GM12864 (cell line): ENCODE measurements at places on chromosomes 13 and 19.
A peak's percentile ranks its signal among the peaks of the same experiment; 100 is the strongest.

DNA sequence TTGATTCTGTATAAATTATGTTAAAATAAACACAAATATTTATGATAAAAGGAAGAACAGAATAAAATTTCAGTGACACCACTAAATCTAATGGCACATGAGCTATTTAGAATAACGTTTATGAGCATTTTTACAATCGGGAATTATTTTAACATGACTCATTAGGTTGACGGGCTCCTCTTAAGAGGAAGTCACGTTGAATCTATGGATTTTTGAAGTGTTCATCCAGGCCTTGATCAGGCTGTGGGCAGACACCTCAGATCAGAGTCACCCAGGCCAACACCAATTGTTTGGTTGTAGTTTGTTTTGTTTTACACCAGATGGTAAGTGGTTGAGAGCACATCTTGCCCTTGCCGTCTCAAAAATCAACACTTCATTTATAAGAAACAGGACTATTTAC, 257.8 kb downstream of the FOXO1 start:
- DNase-seq, result no peak

- no peak for DNase-seq
Measured at GRCh38 chr13:34159946-34160345, 342.0 kb downstream of the RFC3 start.

DNA sequence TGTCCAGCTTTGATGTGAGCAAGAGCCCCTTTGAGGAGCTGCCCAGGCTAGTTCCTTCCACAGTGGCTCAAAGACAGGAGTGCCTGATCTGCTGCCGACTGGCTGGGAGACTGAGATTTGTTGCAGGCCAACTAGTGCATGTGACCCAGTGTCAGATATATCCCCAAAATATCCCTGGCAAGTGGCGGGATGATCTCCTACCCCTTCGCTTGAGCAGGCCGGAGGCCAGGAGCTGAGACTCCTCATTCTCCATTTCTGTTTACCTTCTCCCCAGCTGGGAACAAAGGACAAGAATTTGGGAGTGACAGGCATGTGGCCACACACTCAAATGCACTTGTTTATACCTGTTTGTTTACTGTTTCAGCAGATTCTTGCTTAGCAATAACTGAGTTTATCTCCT, 37.1 kb upstream of the XPO4 start:
- no peak for DNase-seq

DNA sequence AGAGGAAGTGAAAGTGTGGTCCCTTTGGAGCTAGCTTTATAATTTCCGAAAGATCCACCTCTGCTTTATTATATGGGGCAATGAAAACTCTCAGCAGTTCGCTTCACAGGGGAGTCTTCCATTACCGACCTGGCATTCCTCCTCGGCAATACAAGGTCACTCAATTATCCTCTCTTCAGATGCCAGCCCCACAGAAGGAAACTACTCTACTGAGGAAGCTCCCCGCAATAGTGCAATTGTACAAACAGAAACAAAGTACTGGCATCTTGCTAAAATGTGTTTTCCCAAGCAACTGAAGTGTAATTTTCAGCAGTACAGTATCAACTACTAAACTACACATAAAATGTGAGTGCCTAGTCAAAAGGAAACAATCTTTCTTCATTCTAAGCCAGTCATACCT, 702.0 kb downstream of the PCDH9 start:
- DNase-seq, result no peak

GRCh38 chr13:42380420-42381164, 108.6 kb downstream of the AKAP11 start:
- peak; percentile 82 for DNase-seq

- no peak for DNase-seq
Measured at GRCh38 chr19:5091018-5091683, 122.2 kb downstream of the KDM4B start.

DNA sequence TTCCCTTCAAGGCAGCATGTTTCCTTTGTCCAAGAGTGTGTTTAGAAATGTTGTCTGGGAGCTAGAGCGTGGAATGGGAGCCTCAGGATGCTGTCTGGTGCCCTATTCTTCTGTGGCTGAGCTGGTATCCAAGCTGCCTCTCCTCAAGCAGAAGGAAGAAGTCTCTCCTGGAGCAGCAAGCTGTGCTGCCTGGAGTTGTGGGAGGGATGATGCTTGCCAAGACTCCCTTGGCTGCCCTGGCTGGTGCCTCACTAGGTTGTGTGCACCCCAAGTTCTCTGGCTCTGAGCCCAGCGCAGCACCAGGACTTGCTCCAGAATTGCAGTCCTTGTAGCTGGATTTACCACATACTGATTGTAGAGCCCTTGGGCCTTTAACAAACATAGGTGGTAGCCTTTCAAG, 4.7 kb upstream of the CYP4F3 start:
- DNase-seq, result no peak

DNA sequence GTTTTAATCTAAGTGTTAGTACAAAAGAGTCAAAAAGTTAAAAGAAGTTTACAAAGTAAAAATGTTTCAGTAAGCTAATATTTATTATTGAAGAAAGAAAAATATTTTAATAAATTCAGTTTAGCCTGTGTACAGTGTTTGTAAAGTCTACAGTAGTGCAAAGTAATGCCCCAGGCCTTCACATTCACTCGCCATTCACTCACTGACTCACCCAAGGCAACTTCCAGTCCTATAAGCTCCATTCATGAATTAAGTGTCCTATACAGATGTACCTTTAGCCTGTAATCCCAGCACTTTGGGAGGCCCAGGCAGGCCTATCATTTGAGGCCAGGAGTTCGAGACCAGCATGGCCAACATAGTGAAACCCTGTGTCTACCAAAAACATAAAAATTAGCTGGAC, 24.1 kb upstream of the AKAP11 start:
- DNase-seq, result no peak

- DNase-seq, result no peak
Measured at GRCh38 chr19:33639035-33639681, 17.4 kb downstream of the CHST8 start.

GRCh38 chr19:7101498-7102253, 32.2 kb downstream of the ZNF557 start:
- DNase-seq, result no peak

GRCh38 chr13:48733739-48734335, 80.1 kb downstream of the CYSLTR2 start:
- DNase-seq, result no peak

- DNase-seq, result no peak
Measured at GRCh38 chr19:45630463-45630862, 8.7 kb downstream of the EML2 start.

DNA sequence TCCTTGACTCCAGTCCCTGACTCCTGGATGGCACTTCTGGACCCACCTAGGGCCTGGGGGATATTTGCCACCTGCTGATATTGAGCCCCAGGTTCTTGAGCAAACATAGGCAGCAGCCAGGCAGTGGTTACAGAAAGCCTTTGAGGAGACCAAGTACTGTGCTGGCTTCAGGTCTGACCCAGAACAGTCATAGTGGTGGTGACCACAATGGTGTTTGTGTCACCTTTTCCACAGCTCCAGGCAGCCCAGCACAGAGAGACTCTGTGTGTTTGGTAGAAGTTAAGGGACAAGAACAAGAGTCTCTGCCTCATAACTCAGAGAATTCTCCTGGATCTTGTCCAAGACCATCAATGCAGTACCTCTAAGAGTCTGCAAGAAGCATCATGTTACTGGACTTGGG, 14.6 kb upstream of the CLC start:
- DNase-seq, result no peak

GRCh38 chr13:36329361-36329760, 16.8 kb downstream of the SPART start:
- no peak for DNase-seq

- no peak for DNase-seq
Measured at GRCh38 chr19:35557539-35558399, 5.7 kb downstream of the ATP4A start.

DNA sequence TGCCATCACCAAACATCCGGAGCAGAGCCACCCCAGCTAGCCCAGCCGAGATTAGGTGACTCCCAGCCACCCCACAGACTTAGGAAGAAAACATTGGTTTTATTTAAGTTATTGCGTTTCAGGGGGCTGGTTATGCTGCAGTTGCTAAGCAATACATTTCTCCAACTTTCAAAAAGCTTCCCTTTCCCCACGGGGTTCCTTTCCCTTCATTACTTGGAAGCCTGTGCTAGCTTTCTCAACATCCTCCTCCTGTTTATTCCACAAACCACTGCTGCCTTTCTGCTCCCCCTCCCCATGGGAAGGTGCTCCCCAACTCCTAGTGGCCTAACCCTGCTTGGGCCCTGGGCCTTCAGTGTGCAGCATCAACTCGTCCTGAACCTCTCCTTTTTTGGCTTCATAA, 52.6 kb downstream of the CDADC1 start:
- DNase-seq, result no peak

GRCh38 chr13:22187329-22187728, 516.5 kb downstream of the FGF9 start:
- DNase-seq, result no peak
